GM04503 (cell line): ENCODE measurements at places on chromosomes 11 and 22.

GRCh38 chr11:64529559-64530520 is 61.2 kb upstream of the SLC22A12 start:
- DNase-seq = no peak

GRCh38 chr22:39230261-39231196 is 14.3 kb downstream of the PDGFB start:
- no peak for DNase-seq

DNA sequence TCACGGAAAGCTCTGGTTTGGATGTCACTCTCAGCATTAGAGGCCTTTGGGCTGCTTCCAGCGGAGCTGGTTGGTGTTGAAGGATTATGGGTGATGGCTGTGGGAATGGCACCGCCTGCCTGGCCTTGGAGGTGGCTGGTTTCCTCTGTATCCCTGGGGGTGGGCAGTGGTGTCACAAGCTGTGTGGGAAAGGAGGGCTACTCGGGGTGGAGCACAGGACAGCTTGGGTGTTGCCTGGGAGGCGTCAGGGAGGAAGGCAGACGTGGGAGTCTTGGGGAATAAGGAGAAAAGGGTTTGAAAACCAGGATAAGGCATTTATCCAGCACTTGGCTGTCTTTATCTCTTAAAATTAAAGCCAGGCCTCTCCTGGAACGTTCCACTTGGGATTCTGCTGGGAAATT is 71.8 kb downstream of the ADAMTS15 start:
- no peak for DNase-seq

GRCh38 chr11:10918698-10919097 is 60.8 kb upstream of the ZBED5 start:
- no peak for DNase-seq

GRCh38 chr11:67674442-67674871 is at the start of gene ALDH3B2:
ALDH3B2 (minus strand) TSS chr11:67674623; CDS start chr11:67666935, 7,688 bp downstream.
- no peak for DNase-seq

- no peak for DNase-seq
Measured at GRCh38 chr11:125948278-125949051, 2.6 kb downstream of the VSIG10L2 start.

DNA sequence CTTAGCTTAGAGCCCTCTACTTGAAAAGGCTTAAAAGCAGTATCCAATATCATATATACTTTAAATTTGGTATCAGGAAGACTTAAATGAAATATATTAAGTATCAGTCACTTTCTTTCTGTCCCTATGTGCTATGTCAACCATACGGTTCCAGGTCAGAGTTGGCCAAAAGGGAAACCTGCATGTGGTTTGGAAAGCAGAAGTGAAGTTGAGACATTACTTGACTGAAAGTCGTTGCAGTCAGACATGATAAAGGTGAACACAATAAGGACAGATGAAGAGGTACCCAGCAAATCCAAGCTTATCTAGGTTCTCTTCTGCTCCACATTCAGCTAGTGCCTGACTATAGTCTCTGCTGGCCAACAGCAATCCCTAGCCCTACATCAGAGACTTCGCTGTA is 336.8 kb downstream of the KCNA4 start:
- DNase-seq = no peak

GRCh38 chr11:119368121-119369034 is 13.1 kb downstream of the USP2 start:
- DNase-seq = no peak

- peak; percentile 28 for DNase-seq
Measured at GRCh38 chr11:102144357-102145355, 34.4 kb downstream of the YAP1 start.

- DNase-seq = no peak
Measured at GRCh38 chr11:1338201-1339065, 29.0 kb upstream of the TOLLIP start.

GRCh38 chr11:65488273-65489034 is 10.4 kb upstream of the MALAT1 start:
- DNase-seq = no peak

GRCh38 chr11:70120674-70121073 is 42.6 kb downstream of the ANO1 start:
- no peak for DNase-seq

DNA sequence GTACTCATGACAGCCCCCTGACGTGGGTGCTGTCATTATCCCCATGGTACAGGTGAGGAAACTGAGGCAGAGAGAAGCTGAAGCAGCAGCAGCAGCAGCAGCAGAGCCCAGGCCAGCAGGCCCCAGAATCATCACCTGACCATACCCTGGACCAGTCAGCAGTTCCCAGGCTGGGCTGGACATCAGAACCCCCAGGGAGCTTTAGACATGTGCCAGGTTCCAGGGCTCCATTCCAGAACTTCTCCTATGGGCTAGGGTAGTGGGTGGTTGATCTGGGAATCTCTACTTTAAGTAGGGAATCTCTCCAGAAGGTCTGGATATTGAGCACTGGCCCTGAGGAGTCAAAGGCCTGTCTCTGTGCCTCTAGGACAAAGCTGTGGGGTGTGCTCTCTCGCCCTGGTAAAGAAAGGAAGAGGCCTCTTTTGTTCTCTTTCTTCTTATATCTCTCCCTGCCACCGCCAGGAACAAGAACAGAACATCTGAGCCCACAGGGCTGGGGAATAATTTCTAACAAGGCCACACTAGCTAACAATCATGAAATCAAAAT is 26.6 kb downstream of the MAFF start:
- DNase-seq = no peak

- no peak for DNase-seq
Measured at GRCh38 chr11:60280412-60280811, at the start of gene MS4A4A. MS4A4A (plus strand) TSS chr11:60280666; CDS start chr11:60280676, 10 bp downstream.

GRCh38 chr11:69427906-69428880 is 53.3 kb upstream of the LINC01488 start:
- DNase-seq = no peak

- DNase-seq = no peak
Measured at GRCh38 chr11:97269527-97269926, 879.7 kb downstream of the JRKL start.

DNA sequence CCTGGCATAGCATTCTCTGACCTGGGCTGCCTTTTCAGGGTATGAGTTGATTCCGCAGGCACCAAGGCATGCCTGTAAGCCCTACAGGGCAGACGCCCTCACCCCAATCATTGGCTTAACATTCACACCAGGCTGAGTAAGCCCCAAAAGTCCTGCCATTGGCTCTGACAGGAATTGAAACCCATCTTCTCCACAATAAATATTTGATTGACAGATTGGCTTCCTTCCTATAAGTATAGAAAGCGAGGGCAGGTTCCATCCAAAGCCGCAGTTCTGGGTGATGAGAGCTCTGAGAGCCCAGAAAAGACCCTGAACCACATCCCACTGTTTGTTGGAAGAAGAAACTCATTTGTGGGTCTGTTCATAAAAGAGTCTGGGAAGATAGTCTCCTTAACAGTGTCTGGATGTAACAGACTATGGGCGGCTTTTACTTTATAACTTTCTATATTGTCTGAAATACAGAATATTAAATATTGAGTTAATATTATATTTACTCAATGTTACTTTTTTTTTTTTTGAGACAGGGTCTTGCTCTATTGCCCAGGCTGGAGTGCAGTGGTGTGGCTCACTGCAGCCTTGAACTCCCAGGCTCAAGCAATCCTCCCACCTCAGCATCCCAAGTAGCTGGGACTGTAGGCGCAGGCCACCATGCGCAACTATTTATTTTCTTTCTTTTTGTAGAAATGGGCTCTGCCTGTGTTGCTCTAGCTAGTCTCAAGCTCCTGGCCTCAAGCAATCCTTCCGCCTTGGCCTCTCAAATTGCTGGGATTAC is 46.8 kb downstream of the FAM83F start:
- no peak for DNase-seq

- DNase-seq = no peak
Measured at GRCh38 chr22:30287648-30288418, 1.5 kb downstream of the CASTOR1 start.

DNA sequence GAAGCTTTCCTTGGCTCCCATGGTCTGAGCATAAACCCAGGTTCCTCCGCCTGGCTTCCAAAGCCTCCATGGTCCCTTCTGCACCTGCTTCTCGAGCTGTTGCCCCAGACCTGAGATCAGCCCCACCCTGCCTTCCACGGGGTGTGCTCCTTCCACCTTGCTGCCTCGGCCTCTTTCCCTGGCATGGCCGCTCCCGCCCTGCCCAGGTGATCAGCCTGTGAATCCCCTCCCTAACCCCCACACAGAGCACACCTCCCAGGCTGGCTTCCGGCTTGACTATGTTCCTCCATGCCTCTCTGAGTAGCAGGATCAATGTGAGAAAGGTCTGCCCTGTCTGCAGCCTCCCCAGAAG is 2.7 kb upstream of the PPP6R3 start:
- DNase-seq = no peak

- DNase-seq = no peak
Measured at GRCh38 chr22:23622634-23623033, 9.5 kb downstream of the DRICH1 start.

DNA sequence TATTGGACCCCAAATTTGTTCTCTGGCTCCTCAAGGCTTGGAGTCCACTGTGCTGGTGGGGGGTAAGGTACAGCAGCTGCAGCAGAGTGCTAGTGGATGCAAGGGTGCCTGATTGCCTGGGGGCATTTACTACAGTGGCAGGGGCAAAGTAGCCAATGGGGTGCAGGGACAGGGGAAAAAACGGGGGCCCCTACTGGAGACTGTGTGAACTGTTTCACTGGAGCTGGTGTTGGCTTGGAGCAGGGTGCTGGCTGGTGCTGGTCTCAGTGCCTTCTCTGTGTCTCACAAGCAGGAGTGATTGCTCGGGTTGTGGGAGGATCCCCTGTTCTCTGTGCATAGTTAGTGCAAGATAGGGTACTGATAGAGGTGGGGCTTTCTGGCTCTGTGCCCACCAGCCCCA is 935.9 kb downstream of the JRKL start:
- no peak for DNase-seq

DNA sequence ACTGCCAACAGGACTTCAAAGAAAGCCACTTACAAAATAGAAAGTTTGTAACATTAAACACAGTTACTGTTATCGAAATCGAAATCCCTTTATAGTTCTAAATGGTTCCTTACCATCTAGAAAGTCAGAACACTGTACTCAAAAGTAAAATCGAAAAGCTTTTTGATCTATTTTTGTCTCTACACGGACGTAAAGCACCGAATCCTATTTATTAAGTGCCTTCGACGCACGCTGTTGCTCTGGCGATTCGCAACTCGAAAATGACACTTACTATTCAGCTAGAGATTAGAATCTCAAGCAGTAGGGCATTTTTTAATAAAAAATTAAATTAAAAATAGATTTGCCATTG is 78.3 kb downstream of the LARGE1 start:
- no peak for DNase-seq

DNA sequence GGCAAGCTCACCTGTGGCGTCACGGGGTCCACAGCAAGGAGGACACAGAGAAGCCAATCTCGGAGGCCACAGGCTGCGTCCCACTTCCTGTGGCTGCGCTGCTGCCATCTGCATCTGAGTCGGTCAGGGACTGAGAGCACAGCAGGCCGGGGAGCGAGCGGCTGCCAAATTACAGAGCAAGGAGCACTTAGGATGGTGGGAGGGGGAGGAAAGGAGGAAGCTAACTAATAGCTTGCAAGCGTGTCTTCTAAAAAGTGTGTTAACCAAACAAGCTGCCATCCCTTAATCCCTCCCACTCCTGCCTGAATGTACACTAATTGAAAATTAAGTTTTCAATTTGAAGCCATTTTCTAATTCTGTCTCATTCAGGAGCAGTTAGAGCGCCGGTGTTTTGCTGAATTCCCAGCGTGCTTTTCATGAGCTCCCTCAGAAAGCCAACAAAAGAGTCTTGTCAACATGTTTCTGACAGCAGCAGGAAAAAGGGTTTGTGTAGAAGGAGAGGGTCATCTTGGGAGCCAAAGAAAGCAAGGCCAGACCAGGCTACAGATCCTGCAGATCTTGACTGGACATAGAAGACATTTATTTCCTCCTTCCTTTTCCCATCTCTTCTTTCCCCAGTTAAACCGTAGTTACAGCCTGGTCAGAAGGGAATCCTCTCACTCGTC is 42.4 kb upstream of the API5 start:
- no peak for DNase-seq

GRCh38 chr22:17562906-17563870 is at the start of gene SLC25A18:
SLC25A18 (plus strand) TSS chr22:17563498; CDS start chr22:17579945, 16,447 bp downstream.
- no peak for DNase-seq

- no peak for DNase-seq
Measured at GRCh38 chr11:43282607-43283440, 29.0 kb upstream of the API5 start.

DNA sequence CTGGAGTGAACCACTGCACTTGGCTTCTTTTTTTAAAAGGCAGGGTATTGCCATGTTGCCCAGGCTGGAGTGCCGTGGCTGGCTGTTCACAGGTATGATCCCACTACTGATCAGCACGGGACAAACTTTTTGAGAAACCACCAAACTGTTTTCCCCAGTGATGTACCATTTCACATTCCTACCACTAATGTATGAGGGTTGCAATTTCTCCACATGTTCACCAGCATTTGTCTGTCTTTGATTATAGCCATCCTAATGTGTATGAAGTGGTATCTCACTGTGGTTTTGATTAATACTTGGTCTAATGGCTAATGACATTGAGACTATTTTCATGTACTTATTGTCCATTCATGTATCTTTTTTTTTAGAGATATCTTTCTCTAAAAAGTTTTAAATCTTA is 41.5 kb upstream of the EP300 start:
- DNase-seq = no peak

GRCh38 chr22:46589141-46589748 is 30.9 kb upstream of the GRAMD4 start:
- no peak for DNase-seq

GRCh38 chr11:119195680-119196079 is 10.4 kb downstream of the NHERF4 start:
- no peak for DNase-seq

- DNase-seq = no peak
Measured at GRCh38 chr11:6828103-6828502, 17.4 kb upstream of the OR10A5 start.

- DNase-seq = no peak
Measured at GRCh38 chr11:48007677-48008076, 27.3 kb downstream of the PTPRJ start.

DNA sequence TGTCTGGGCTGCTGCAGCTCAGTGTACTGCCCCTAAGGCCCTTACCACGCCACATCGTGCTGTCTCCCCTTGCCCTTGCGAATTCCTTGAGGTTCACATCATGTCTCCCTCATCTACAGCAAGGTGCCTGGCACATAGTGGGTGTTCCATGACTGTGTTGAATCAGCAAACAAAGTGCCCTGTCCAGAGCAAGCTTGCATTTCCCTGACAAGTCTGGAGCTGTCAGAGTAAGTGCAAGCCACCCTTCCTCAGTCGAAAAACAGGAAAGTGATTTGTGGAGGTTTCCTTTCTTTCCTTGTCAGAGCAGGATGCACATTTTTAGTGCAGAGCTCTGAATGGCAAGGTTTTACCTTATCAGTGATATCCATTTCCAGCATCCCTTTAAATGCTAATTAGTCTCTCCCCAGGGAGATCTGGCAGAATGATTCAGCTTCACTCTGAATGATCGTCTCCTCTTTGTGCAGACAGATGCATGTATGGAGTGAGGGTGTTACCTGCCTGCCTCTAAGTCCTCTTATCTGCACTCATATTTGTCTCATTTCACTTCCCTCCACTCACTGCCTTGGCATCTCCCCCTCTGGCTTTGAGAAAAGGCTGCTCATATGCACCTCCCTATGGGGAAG is 331.2 kb downstream of the TMEM135 start:
- DNase-seq = no peak
